ENCODE measurements at places on chromosomes 7 and 10. TPM values are rescaled to one million over a fixed set of nuclear protein-coding genes. Genes with fewer than 3 reads are reported as not detected.

The MYL7 gene
- not detected for total RNA-seq

The TRIM74 gene
- not detected for total RNA-seq

DNA sequence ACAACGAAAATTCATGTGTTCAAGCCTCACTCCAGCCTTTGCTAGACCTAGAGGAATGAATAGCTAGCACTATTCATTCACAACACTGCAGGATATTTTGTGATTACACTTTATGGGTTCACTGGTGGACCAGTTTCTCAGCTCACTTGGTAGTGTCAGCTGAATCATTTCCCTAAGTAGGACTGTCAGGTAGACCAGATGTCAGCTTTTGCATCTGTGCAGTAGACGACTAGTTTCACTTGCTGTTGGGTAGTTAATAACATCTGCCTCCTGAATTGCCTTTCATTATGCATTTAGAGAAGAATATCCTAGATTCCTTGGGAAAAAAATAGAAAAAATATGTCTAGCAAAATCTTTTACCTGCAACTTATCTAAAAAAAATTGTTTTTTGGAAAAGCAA lies 296.4 kb downstream of the ADARB2 start:
- no peaks in the 10 kb centered on the region for H3K27me3 ChIP-seq
- no peak overlapping the region for H3K4me3 ChIP-seq
- H3K4me1 ChIP-seq, result no peaks in the 10 kb centered on the region
- no peak overlapping the region for H3K27ac ChIP-seq
- DNase-seq, result no peak

DNA sequence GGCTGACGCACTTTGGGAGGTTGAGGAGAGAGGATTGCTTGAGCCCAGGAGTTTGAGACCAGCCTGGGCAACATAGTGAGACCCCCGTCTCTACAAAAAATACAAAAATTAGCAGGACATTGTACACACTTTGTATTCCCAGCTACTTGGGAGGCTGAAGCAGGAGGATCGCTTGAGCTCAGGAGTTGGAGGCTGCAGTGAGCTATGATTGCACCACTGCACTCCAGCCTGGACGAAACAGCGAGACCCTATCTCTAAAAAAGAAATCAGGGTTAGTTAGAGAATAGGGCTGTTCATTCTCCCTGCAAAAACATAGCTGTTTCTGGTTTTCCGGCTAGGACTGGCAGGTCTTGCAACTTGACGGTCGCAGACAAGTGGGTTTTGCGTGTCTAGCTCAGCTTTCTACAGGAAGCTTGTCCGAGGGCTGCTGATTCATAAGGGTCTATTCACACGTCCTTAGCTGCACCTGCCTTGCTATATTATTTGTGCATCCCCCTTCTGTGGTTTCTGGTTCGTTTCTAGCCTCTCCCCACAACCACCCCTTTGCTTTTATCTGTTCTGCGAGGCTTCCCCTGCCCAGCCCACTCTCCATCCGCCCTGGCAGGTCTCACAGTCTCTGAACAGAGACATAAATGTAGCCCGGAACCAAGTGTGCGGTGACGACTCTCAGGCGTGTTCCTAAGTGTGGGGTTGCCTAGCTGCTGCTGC lies 10.7 kb downstream of the AMZ1 start:
- H3K27ac ChIP-seq, result no peak overlapping the region
- H3K4me1 ChIP-seq, result peaks cover 3% of the 10 kb centered on the region
- H3K27me3 ChIP-seq, result no peaks in the 10 kb centered on the region
- no peak overlapping the region for H3K4me3 ChIP-seq
- no peaks in the 10 kb centered on the region for H3K36me3 ChIP-seq

GRCh38 chr10:74640134-74640921 lies 186.1 kb upstream of the KAT6B start:
- H3K36me3 ChIP-seq, result no peaks in the 10 kb centered on the region
- H3K4me1 ChIP-seq, result peaks cover 3% of the 10 kb centered on the region
- H3K27me3 ChIP-seq, result no peaks in the 10 kb centered on the region
- no peak overlapping the region for H3K27ac ChIP-seq
- no peak for DNase-seq
